Stimulated activated CD4-positive, alpha-beta T cell treated with anti-CD3 and anti-CD28 coated beads, Interleukin-12 subunit alpha, Interleukin-12 subunit beta, amount 100 ng/mL, for 48 hours (primary cell): ENCODE measurements at places on chromosomes 5 and 9.

- DNase-seq, result no peak
Observed at GRCh38 chr9:90645721-90646120, 3.1 kb upstream of the DIRAS2 start.

DNA sequence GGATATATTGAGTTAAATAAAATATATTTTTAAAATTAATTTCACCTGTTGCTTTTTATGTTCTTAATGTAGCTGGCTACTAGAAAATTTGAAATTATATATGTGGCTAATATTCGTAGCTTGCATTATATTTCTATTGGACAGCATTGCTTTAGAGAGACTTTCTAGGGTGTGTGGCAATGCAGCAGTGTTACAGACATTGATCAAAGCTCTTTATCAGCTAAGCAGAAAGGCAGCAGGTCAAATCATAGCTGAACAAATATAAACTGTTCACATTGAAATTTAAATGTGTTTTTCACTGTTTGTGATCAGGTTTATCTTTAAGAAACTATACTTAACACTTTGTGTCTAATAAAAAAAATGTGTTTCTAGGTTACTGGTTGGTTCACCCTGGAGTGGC is 52.6 kb downstream of the ITGA2 start:
- DNase-seq, result no peak

DNA sequence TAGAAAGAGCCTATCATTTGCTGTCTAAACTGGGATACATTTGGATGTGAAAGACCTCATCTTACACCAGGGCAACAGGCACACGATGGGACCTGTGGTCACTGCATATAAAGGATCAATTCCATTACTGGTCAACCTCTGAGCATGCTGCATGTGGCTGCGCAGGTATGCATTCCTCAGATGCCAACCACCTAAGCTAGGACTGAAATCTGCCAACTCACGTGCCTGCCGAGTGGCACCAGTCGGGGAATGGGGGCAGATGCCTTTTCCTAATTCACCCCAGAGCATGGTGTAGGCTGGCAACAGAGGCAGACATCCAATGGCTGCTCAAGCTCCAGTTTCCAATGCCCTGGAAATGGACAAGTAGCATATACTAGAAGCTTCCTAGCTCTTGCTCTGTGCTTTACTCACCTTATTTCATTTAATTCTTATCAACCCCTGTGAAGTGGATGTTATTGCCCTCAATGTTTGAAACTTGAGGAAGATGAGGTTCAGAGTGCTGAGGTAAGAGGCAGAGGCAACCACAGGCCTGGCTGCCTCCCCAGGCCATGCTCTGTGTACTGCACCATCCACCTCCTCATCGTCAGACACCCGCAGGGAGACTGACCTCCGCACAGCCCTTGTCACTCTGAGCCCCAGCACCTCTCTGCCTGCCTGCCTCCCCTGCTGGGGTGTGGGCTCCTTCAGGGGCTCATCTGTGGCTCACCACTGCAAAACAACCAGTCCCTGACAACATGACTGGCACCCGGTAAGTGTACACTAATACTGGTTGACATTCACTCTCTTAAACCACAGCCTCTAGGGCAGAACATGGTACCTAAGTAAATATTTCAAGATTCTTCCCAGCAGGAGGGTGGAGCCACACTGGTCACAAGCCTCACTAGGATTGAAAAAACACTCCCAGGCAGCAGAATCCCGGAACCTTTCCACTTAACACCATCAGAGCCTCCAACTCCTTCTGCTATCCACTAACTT is 228.5 kb downstream of the CRB2 start:
- no peak for DNase-seq

DNA sequence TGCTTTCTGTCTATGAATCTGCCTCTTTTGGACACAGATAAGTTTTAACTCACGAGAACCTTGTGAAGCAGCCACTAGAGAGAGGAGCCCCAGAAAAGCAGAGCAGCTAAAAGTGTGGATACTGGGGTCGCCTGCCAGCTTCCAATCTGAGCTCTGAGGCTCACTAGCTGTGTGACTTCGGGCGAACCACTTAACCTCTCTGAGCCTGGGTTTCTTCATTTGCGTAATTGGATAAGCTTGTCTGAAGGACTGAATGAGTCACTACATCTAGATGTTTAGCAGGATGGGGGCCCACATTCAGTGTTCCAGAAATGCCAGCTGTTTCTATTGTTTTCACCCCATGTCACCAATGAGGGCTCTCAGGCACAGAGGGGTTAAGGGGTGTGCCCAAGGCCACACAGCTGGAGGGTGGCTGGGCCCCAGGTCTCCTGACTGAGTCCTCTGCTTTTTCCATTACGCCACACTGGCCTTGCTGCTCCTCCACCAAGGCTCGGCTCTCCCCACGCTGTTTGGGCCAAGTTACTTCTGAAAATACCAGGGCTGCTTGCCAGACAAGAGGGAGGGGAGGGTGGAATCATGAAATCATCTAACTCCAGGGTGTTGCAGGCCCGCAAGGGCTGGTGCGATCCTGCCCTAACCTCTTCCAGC is 36.2 kb downstream of the SH3PXD2B start:
- DNase-seq, result no peak

- DNase-seq, result no peak
Observed at GRCh38 chr9:128390150-128390812, 19.1 kb downstream of the URM1 start.

DNA sequence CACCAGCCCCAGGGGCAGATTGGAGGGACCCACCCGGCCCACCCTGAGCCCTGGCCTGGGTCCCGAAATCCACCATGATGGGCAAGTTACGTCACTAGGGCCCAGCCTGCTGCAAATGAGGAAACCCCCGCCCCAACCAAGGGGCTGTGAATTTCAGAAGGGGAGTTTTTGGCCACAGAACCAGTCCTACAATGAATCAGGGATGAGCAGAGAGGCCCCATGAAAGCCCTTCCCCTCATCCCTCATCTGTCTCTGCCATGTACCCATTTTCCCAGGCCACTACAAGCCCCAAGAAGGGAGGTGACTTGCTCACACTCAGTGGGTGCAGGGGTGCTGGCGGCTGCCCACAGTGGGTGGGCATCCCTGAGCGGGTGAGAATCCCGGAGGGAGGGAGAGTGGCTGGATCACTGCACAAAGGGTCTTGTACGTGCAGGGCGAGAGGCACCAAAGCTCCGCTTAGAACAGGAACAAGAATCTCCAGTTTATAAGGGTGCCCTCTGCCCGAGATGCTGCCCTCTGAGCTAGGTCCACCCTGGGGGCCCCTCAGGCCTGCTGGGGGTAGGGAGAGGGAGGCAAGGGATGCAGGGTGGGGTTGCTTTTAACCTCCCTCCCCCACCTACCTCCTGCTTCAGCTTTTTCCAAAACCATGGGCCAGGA is 10.4 kb upstream of the TCF7 start:
- no peak for DNase-seq

DNA sequence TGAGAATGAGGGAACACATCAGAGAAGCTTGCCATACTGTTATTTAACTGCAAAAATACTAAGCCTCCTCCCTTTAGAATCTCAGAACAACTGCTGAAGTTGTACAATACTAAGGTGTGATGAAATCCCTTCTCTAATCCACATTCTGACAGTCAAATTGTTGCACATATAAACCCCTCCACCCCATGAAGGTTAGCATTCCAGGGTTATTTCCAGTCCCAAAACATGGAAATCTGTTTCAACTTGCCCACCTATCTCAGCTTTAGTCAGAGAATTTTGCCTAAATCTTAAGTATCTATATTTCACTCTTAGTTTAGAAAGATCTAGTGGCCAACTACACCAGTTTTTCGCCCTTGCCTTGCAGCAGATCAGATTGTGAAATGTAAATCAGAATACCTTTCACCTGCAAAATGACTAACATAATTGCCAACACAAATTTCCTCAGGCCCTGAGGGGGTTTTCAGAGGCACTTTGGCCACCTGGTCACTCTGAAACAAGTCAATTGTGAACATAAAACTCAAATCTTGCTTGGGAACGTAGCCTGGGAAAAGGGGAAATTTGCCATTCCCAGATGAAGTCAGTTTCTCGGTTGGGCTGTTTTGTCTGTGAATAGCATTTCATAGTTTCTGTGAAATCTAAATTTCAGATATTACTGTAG is 93.9 kb downstream of the EFNA5 start:
- DNase-seq, result no peak

GRCh38 chr9:93089481-93089991 is 6.5 kb upstream of the CARD19 start:
- DNase-seq, result no peak

GRCh38 chr5:73088026-73088425 is 32.3 kb upstream of the TMEM171 start:
- DNase-seq, result no peak

- no peak for DNase-seq
Observed at GRCh38 chr9:127938298-127938690, 640 bp upstream of the DPM2 start.

- DNase-seq, result no peak
Observed at GRCh38 chr5:173623296-173623771, 6.9 kb upstream of the BOD1 start.

GRCh38 chr5:41708604-41708940 is 161.7 kb downstream of the OXCT1 start:
- DNase-seq, result no peak

DNA sequence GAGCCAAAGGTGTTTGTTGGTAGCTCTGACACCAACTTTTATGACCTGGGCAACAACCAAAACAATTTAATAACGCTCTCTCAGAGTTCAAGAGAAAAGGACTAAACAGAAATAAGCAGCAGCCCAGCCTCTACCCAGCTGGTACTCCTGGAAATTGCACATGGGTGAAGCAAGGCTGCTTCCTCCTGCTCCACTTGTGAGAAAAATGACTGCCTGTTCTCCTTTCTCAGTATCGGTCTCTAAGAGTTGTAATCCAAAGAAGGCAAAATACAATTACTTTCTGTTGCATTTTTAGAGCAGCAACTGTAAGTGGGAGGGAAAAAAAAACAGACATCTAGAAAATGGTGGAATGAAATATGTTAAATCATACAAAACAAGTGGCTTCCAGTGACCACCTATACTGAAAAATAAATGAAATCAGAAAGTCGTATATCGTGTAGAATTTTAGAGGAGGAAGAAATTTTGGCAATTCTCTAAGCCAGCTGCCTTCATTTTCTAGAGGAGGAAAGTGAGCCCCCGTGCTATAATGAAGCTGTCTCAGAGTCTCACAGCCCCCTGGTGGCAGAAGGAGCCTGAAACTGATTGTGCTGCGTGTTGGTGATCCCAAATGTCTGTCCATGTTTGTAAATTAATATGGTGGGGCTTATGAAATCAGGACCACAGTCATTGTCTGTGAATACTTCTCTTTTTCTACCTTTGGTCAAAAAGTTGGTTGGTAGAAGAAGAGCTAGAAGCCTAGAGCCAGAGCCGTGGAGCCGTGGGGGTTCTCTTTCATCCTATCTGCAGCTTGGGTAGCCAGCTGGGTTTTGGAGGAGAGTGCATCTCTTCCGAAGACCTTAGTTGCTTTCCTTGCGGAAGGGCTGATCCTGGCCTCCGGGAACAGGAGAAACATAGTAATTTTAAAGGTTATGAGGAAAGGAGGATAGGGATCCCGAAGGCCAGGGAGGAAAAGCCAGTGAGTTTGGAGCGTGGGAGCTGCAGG is 139.9 kb downstream of the PIP5K1B start:
- no peak for DNase-seq

DNA sequence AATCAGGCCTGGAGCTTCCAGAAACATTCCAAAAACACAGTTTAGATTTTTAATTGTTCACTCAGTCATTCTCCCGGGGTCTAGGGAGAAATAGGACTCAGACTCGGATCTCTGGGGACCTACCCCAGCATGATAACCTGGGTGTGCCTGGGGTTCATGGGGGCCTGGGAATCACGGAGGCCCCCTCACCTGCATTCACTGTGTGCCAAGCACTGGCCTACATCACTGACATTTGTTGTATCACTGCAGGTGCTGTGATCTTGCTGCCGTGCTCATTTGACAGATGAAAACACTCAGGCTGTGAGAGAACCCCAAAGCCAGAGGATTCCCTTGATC is 22.8 kb upstream of the ZBTB43 start:
- no peak for DNase-seq

GRCh38 chr9:107425101-107426025 is 64.2 kb downstream of the KLF4 start:
- peak; percentile 40 for DNase-seq

- no peak for DNase-seq
Observed at GRCh38 chr5:108432024-108432423, 50.1 kb upstream of the FBXL17 start.

- peak; percentile 15 for DNase-seq
Observed at GRCh38 chr5:926417-927171, 33.9 kb downstream of the TRIP13 start.

DNA sequence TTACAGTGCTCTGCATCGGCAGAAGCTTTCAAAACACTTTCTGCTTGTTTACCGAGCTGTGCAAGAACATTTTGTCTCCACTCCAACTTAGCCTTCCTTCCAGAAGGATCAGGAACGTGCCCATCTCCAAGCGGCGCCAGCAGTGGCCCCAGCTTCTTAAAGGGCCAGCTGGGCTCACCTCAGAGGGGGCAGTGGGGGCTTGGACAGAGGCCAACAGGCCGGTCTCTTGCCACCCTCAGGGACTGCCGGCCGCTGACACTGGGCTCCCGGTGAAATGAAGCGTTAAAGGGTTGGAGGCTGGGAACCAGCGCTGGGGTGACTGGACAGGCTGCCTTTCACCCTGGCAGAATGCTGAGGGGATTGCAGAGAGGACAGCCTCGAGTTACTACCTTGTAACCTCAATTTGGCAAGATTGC is 67.0 kb upstream of the RNU6ATAC start:
- no peak for DNase-seq

- no peak for DNase-seq
Observed at GRCh38 chr9:110426052-110426709, 88.5 kb upstream of the TXNDC8 start.

GRCh38 chr9:14466828-14467227 is 152.9 kb upstream of the NFIB start:
- DNase-seq, result no peak

- no peak for DNase-seq
Observed at GRCh38 chr9:93343663-93344062, 107.8 kb upstream of the FAM120A start.

- no peak for DNase-seq
Observed at GRCh38 chr9:19173598-19174125, 46.4 kb upstream of the PLIN2 start.

- no peak for DNase-seq
Observed at GRCh38 chr9:106019702-106020101, 325.4 kb downstream of the TMEM38B start.

GRCh38 chr9:120080849-120081248 is 499.1 kb downstream of the CDK5RAP2 start:
- DNase-seq, result no peak

GRCh38 chr5:55063899-55064298 is 38.5 kb upstream of the GZMA start:
- DNase-seq, result no peak
